ENCODE measurements at places on chromosomes 4 and X.

DNA sequence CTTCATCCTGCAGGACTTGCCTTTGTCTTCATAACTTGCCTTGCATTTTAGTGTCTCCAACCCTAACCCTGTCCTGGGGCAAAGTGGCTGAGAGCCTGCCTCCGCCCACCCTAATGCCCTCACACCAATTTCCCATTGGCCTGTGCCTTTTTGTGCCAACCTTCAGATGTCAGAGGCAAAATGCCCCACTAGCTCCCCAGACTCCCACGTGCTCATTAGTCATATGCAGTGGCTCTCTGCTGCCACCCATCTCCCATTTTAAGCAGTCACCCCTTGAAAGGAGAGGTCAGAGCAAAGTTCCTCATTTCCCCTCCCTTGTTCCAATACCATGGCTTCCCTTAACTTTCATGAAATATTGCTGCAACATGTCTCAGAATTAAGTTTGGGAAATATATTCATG lies 74.8 kb upstream of the PASD1 start:
- DNase-seq: no peak

- DNase-seq: no peak
Observed at GRCh38 chr4:77201343-77201742, 44.3 kb downstream of the CCNG2 start.

- no peak for DNase-seq
Observed at GRCh38 chr4:113455061-113455460, 306.5 kb downstream of the CAMK2D start.

- DNase-seq: no peak
Observed at GRCh38 chrX:29528281-29528680, 687.1 kb upstream of the MAGEB2 start.

DNA sequence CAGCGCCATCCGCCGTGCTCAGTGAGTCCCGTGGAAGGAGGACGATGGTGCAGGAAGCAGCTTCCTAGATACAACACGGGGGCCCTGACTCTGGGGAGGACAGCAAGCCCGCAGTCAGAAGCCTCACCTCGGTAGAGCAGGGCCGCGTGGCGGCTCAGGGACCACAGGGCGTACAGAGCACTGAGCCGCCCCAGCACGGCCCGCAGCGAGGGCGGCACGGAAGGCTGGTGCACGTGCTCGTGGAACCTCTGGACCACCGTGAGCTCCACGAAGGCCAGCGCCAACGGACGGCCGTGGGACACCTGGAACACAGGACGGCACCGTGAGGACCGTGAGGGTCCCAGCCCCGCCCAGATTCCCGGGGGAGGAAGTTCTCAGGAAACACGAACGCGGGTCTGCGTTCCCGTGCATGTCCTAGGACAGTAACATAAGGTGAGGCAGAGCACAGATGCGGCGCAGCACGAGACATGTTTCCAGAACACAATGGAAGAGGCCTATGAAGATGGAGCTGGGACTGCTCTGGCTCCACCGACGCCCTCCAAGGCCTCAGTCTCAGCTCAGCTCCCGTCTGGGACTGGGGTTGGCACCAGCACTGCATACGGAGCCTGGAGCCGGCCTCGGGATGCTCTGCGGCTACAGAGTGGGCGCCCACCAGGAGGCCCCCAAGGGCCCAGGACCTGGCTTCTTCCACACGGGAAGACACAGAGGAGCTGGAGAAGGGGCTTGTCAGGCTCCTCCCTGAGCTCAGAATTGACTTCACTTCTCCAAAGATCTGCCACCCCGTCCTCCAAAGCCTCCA lies 65.5 kb downstream of the ACOX3 start:
- DNase-seq: no peak

- no peak for DNase-seq
Observed at GRCh38 chr4:109295081-109295480, 7.4 kb downstream of the COL25A1 start.

DNA sequence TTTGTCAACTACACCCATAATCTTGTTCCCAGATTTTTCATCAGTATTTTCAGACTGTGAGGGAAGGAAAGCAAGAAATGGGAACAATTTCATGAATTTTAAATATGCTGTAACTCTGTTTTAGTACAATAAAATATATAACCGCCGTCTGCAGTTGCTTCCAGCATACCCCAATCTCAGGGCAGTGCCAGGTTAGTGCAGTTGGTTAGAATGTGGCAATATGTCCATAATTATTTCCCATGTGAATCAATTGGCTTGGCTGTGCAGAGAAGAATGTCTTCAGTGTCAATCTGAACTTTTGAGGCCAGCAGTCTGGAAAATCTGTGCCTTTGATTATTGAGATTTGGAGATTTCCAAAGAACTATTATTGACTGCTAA lies 5.0 kb upstream of the MMAA start:
- no peak for DNase-seq

DNA sequence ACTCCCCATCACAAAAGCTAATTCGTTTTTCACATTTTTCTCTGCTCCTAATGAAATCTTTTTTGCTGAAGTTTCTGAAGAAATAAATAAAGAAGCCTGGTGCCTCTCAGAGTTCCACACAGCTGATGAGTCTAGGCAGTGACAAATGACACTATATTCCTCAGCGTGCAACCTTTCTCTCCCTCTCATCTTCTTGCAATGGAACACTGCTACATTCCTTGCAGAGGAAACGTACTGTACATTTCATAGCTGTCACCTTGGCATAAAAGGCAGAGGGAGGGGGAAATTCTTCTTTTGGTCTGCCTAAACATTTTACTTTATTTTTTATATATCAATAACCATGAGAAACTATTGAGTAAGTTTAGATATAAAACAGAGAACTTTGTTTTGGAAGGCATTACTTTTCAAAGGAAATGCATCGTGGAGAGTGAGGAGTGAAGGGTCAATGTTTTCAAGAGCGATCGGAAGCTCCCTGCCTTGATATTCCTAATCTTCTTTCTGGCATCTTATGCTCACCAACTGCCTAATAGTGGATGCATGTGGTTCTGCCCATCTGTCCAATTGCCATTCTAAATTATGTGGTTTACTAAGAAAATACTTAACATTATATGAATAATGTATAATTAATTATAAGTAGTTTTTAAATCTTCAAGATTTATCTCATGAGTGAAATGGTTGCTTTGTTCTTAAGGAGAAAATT lies 29.4 kb downstream of the SNCA start:
- no peak for DNase-seq

DNA sequence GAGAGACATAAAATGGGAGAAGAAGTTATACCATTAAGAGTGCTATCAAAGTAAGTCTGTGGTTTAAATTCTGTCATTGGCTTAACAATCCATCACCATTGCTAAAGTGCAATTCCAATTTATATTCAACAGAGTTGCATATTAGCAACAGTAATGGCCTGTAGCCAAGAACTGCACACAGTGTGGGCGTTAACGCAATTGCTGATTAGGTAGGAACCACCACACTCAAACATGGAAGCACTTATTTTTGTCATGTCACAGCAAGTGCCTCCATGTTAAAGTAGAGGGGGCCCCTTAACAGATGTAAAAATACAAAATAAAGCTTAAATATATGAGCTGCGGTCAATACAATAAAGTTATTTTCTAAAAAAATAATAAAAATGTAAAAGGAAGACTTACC lies 10.8 kb downstream of the LARP7 start:
- no peak for DNase-seq

- DNase-seq: no peak
Observed at GRCh38 chrX:10166731-10167151, 10.0 kb downstream of the CLCN4 start.

- no peak for DNase-seq
Observed at GRCh38 chrX:31039327-31039711, 32.5 kb downstream of the FTHL17 start.

- DNase-seq: no peak
Observed at GRCh38 chr4:25984796-25985195, 70.8 kb downstream of the SMIM20 start.

- DNase-seq: no peak
Observed at GRCh38 chrX:16462912-16463311, 187.0 kb upstream of the S100G start.

DNA sequence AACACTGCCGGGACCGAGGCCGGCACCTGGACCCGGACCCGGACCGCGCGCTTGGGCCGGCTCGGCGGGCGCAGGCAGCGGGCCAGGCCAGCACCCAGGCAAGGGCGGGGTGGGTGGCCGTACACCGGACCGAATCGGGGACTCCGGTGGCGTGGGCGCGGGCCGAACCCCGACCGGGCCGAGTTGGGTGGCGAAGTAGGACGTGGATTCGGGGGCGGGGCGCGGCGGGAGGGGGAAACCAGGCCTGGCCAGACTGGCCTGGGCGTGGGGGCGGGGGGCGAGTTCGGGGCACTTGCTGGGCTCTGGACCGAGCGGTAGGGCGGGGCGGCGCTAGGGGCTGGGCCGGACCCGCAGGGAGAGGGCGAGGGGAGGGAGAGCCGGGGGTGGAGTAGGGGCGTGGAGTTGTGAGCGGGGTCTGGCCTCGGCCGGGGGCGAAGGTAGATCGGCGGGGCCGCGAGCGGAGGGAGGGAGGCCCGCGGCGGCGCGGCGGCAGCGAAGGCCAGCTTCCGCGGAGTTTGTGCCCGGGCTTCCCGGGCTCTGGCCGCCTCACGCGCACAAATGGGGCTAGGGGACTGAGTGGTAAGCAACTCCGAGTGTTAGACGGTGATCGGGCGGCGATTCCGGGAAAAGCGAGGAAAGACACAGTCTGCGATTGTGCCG lies 1.8 kb upstream of the BCORL1 start:
- no peak for DNase-seq

DNA sequence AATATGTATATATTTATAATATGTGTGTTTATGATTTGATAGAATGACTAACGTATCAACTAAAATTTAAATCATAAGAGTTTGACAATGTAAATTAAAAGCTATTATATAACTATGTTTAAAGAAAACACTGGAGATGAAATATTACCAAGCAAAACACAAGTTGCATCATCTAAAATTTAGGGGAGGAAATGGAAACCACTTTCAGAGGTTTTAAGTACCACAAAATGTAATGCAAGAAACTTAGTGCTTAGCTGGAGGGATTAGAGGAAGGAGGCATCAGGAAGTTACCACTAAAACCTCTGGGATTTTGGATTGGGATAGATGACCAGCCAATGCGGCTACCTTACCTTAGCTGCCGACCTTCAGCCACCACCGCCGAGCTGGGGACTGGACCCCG lies 1192.1 kb upstream of the PRKX start:
- DNase-seq: no peak

- no peak for DNase-seq
Observed at GRCh38 chrX:124229374-124229773, 103.1 kb upstream of the TEX13D start.

GRCh38 chr4:10075158-10075863 lies 41.3 kb downstream of the WDR1 start:
- no peak for DNase-seq

DNA sequence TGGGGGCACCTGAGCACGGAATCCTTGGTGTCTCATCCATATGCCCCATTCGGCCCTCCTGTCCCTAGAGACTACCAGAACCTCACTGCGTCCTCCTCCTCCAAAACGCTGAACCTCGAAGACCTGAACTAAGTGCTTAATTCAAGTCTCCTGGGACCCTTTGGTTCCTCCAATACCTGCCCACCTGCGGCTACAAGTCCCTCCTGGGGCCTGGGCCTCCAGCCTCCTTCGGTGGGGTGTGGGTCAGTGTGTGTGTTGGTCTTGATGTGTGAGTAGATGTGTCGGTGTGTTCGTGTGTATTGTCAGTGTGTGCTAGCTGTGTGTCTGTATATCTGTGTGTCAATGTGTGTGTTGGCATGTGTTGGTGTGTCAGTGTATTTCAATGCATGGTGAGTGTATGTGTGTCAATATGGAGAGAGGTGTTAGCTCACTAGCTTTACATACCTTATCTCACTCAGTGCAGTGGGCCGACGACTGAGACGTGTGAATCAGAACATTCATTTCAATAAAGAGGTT lies 2.6 kb upstream of the SEPTIN6 start:
- no peak for DNase-seq

GRCh38 chrX:30892591-30892990 lies 3.5 kb upstream of the TAB3 start:
- DNase-seq: no peak

- no peak for DNase-seq
Observed at GRCh38 chr4:4689694-4690440, 148.0 kb upstream of the STX18 start.

DNA sequence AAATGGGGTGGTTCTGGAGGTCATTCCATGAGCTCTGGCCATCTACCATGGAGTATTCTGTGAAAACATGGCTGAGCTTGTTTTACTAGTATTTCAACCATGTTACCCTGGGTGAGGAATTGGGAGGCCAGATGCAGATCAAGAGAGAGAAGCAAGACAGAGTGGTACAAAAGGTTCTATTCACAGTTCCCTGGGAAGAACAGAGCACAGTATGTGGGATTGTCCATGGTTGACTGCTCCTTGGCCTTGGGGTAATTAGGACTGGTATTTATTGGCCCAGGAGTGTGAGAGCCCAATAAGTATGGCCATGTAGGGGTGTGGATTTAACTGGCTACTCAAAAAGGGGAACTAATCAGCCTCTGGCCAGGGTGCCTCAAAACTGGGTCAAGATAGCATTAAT lies 239.7 kb upstream of the GATB start:
- no peak for DNase-seq

- DNase-seq: no peak
Observed at GRCh38 chr4:166882221-166882620, 352.1 kb downstream of the SPOCK3 start.

DNA sequence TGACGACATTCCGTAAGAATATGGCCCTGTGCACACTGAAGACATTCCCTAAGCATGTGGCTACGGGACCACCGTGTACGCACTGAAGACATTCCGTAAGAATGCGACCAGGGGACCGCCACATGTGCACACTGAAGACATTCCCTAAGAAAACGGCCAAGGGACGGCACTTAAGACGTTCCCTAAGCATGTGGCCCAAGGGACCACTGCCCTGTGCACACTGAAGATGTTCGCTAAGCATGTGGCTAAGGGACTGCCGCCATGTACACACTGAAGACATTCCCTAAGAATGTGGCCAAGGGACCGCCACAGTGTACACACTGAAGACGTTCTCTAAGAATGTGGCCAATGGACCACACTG lies 21.4 kb downstream of the DHRSX start:
- no peak for DNase-seq

DNA sequence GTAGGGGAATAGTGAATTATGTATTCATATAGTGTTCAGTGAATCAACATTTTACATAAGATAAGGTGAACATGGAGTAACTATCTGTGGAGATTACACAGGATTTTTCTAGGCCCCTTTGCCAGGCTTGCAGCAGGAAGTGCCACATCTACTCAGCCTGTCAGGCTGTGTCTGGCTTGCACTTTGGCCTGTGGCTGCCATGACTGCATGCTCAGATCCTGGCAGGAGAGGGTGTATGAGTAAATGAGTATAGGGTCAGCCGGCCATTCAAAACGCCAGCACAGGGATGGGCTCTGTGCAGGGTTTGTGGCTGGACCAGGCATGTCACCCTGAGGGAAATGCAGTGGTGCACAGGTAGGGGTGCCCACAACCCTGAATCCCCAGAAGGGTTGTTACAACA lies 51.9 kb downstream of the UBQLN2 start:
- DNase-seq: no peak

- DNase-seq: no peak
Observed at GRCh38 chr4:121777625-121778024, 12.7 kb upstream of the SMIM43 start.

DNA sequence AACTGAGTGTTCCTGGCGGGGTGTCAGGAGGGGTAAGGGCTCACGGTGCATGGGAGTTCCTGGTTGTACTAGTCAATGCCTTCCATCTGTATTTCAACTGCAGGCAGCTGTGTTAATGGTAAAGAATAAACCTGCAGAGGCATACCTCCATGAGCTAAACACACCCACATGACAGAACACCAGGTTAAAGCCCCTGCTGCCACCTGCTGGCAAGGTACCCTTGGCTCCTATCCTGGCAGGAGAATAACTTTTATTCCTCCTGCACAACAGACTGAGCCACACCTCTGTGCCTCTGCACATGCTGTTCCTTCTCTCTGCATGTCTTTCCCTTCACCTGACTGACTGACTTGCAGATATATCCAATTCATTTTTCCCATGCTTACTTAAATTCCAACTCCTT lies 11.1 kb downstream of the ITIH6 start:
- peak; percentile 13 for DNase-seq
